Activated T-helper 2 cell treated with anti-CD3 and anti-CD28 coated beads, Interferon-gamma antibody, Interleukin-2, Interleukin-4, amounts not matched to agents 10 μg/mL and 5 μg/mL and 100 μg/mL, durations not matched to agents 14 hours and 24 hours and 36 hours (primary cell): ENCODE measurements at places on chromosomes 2 and 18. TPM values are rescaled to one million over a fixed set of nuclear protein-coding genes. Genes with fewer than 3 reads are reported as not detected.

DNA sequence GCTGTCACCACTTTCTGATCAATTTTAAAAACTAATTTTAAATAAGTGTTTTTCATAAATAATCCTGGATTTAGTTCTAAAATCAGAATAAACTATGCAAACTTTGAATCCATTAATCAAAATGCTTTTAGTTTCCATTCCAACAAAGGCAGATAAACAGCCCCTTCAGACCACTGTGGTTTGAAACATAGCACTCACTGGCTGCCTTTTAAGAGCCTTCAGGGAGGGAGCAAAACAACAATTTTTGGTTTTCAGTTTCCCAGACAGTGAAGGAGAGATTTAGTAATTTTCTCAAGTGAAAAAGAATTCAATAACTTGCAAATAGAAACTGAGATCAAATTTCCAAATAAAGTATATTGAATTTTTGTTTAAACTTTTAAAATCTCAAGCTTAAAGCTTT is 46.1 kb downstream of the CDK15 start:
- H3K36me3 ChIP-seq, result no peaks in the 10 kb centered on the region
- peaks cover 12% of the 10 kb centered on the region for H3K27me3 ChIP-seq
- no peak overlapping the region for H3K27ac ChIP-seq
- no peaks in the 10 kb centered on the region for H3K4me1 ChIP-seq
- no peak overlapping the region for H3K4me3 ChIP-seq

DNA sequence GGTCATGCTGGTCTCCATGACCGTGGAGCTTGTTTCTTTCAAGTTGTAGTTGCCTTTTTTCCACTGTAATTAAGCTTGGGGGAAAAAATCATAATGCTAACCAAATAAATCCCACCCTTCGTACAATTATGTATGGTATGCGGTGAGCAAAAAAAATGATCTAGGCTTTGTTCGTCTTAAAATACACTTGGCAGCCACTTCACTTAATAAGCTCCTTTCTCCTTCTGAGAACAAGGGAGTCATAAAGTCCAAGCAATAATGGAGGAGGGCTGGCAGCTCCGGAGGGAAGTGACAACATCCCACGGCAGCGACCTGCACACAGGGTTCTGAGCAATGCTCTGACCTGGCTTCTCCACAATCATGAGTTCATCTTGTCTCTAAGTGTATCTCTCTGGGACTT is 91.2 kb upstream of the KLHL29 start:
- DNase-seq, result no peak
- H3K36me3 ChIP-seq, result no peaks in the 10 kb centered on the region
- no peaks in the 10 kb centered on the region for H3K4me1 ChIP-seq
- no peak overlapping the region for H3K27ac ChIP-seq
- H3K4me3 ChIP-seq, result no peak overlapping the region
- H3K27me3 ChIP-seq, result peaks cover 7% of the 10 kb centered on the region

- peak; percentile 96 for DNase-seq
- H3K27ac ChIP-seq, result peak within 1 kb of the TSS; percentile 85
- no peaks in the 10 kb centered on the region for H3K27me3 ChIP-seq
- peaks cover 27% of the 10 kb centered on the region for H3K36me3 ChIP-seq
Measured at GRCh38 chr18:23503038-23503962, at the start of gene RMC1. RMC1 (plus strand) TSS chr18:23503511; CDS start chr18:23503619, 108 bp downstream.

- H3K27me3 ChIP-seq, result no peaks in the 10 kb centered on the region
- no peaks in the 10 kb centered on the region for H3K36me3 ChIP-seq
- no peak overlapping the region for H3K27ac ChIP-seq
- no peak overlapping the region for H3K4me3 ChIP-seq
Measured at GRCh38 chr2:211237586-211238275, 681.3 kb downstream of the CPS1 start.

GRCh38 chr2:98346311-98347236 is at the start of gene CNGA3:
CNGA3 (plus strand) TSS chr2:98346456; CDS start chr2:98369976, 23,520 bp downstream.
- peaks cover 58% of the 10 kb centered on the region for H3K27me3 ChIP-seq
- H3K27ac ChIP-seq, result no peak within 1 kb of the TSS
- H3K4me3 ChIP-seq, result no peak within 1 kb of the TSS
- peak; percentile 18 for DNase-seq
- no peaks in the 10 kb centered on the region for H3K36me3 ChIP-seq
- peaks cover 3% of the 10 kb centered on the region for H3K4me1 ChIP-seq

- DNase-seq, result no peak
- no peak overlapping the region for H3K4me3 ChIP-seq
Measured at GRCh38 chr2:149027590-149028250, 10.8 kb upstream of the LYPD6B start.

GRCh38 chr18:58792086-58792485 is 72.6 kb upstream of the ZNF532 start:
- no peaks in the 10 kb centered on the region for H3K36me3 ChIP-seq
- no peak overlapping the region for H3K27ac ChIP-seq
- peaks cover 2% of the 10 kb centered on the region for H3K27me3 ChIP-seq
- H3K4me1 ChIP-seq, result no peaks in the 10 kb centered on the region

DNA sequence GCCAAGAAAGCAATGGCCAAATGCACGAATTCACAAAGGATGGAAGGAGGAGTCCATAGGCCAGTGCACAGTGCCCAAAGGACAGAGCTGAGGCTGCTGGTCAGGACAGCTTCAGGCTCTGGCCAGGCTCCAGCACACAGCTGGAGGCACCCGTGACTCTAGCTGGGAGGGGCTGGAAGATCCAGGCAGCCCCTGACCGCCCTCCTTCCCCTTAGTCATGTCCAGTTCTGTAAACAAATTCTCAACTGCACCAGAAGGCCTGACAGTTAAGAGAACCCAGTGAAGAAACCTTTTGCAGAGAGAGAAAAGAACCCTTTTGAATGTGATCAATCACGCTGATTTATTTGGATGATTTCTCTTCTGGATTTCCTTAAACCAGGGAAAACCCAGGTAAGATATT is 7.7 kb upstream of the YWHAQ start:
- no peak for DNase-seq
- H3K4me1 ChIP-seq, result peaks cover 26% of the 10 kb centered on the region
- no peak overlapping the region for H3K4me3 ChIP-seq
- H3K36me3 ChIP-seq, result no peaks in the 10 kb centered on the region
- H3K27ac ChIP-seq, result no peak overlapping the region
- no peaks in the 10 kb centered on the region for H3K27me3 ChIP-seq

- peaks cover 69% of the 10 kb centered on the region for H3K4me1 ChIP-seq
- DNase-seq, result no peak
- H3K27me3 ChIP-seq, result no peaks in the 10 kb centered on the region
- no peak overlapping the region for H3K27ac ChIP-seq
Measured at GRCh38 chr2:168185583-168186274, 61.7 kb downstream of the STK39 start.

GRCh38 chr18:33483908-33484307 is 43.4 kb upstream of the CCDC178 start:
- H3K27me3 ChIP-seq, result no peaks in the 10 kb centered on the region
- H3K4me3 ChIP-seq, result no peak overlapping the region
- H3K27ac ChIP-seq, result no peak overlapping the region
- no peaks in the 10 kb centered on the region for H3K36me3 ChIP-seq
- H3K4me1 ChIP-seq, result no peaks in the 10 kb centered on the region

DNA sequence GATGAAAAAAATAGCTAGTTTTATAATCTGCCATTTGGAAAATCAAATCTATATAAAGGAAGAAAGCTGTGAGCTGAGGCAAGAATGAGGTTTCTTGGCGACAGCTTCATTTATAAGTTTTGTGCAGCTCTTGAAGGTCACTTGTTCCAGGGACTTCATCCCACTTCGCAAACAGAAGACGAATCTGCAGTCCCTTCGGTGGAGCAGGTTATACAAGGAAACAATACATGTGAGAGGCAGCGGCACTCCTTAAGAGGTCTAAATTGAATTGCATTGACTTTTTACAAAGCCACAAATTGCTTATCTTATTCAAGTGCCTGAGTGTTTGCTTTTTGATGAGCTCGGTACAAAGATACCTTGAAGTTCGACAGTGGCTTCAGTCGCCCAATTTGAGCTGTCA is 72.2 kb downstream of the C1QL2 start:
- no peak overlapping the region for H3K27ac ChIP-seq
- DNase-seq, result no peak
- no peaks in the 10 kb centered on the region for H3K27me3 ChIP-seq
- no peak overlapping the region for H3K4me3 ChIP-seq

DNA sequence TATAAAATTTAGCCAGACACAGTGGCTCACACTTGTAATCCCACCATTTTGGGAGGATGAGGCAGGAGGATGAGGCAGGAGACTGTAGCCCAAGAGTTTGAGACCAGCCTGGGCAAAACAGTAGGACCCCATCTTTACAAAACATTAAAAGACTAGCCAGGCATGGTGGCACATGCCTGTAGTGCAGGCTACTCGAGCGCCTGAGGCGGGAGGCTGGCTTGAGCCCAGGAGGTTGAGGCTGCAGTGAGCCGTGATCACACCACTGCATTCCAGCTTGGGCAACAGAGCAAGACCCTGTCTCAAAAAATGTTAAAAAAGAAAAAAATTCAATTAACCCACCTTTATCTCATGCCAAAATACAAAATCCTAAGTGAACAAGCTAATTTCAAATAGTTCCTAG is 4.0 kb downstream of the REV1 start:
- no peak overlapping the region for H3K4me3 ChIP-seq
- peaks cover 6% of the 10 kb centered on the region for H3K36me3 ChIP-seq
- no peaks in the 10 kb centered on the region for H3K27me3 ChIP-seq
- H3K27ac ChIP-seq, result no peak overlapping the region

DNA sequence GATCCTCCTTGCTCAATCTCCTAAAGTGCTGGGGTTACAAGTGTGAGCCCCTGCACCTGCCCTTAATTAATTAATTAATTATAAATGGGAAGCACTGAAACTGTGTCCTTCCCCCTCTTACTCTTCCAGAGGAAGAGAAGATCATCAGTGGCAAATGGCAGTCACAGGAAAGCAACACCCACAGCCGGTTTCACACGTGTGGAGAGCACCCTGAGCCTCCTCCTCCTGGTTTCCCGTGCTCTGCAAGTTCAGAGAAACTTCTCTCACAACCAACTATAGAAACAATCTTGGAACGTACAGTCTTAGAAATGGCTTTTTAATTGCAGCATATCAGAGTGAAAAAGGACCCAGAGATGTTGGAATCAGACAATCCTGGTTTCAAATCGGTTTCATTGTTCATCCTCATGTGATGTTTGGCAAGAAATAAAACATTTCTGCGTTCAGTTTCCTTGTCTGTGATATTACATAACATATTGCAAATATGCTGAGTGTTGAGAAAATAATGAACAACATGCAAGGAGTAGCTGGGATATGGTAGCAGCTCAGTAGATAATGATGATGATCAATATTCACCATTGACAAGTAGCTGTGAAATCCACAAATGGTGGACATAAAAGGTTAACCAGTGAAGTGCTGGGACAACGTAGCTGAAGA is 141.0 kb upstream of the KCTD1 start:
- no peak for DNase-seq
- H3K4me3 ChIP-seq, result no peak overlapping the region
- peaks cover 16% of the 10 kb centered on the region for H3K27me3 ChIP-seq
- no peaks in the 10 kb centered on the region for H3K36me3 ChIP-seq
- H3K4me1 ChIP-seq, result no peaks in the 10 kb centered on the region

DNA sequence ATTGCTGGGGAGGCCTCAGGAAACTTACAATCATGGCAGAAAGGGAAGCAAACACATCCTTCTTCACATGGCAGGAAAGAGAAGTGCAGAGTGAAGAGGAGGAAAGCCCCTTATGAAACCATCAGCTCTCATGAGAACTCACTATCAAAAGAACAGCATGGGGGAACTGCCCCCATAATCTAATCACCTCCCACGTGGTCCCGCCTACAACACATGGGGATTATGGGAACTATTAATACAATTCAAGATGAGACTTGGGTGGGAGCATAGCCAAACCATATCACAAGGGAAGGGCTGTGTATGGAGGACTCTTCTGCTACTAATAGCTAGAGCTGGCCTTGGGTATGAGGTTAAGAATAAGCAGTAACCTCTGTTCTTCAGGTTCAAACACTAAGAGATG is 8.8 kb upstream of the SETBP1 start:
- H3K4me1 ChIP-seq, result no peaks in the 10 kb centered on the region
- no peak overlapping the region for H3K27ac ChIP-seq
- peaks cover 43% of the 10 kb centered on the region for H3K27me3 ChIP-seq
- no peak for DNase-seq
- no peaks in the 10 kb centered on the region for H3K36me3 ChIP-seq

- H3K4me1 ChIP-seq, result no peaks in the 10 kb centered on the region
- no peak overlapping the region for H3K27ac ChIP-seq
- no peaks in the 10 kb centered on the region for H3K36me3 ChIP-seq
- no peaks in the 10 kb centered on the region for H3K27me3 ChIP-seq
- no peak for DNase-seq
- H3K4me3 ChIP-seq, result no peak overlapping the region
Measured at GRCh38 chr18:73987247-73987980, 160.2 kb downstream of the FBXO15 start.

GRCh38 chr2:119377993-119378345 is 11.2 kb downstream of the DBI start:
- DNase-seq, result no peak
- no peaks in the 10 kb centered on the region for H3K4me1 ChIP-seq
- no peak overlapping the region for H3K27ac ChIP-seq
- H3K36me3 ChIP-seq, result peaks cover 22% of the 10 kb centered on the region

GRCh38 chr2:109195193-109196045 is 66.4 kb downstream of the SH3RF3 start:
- peaks cover 24% of the 10 kb centered on the region for H3K27me3 ChIP-seq
- H3K4me3 ChIP-seq, result no peak overlapping the region
- no peaks in the 10 kb centered on the region for H3K36me3 ChIP-seq
- H3K27ac ChIP-seq, result no peak overlapping the region
- DNase-seq, result no peak

DNA sequence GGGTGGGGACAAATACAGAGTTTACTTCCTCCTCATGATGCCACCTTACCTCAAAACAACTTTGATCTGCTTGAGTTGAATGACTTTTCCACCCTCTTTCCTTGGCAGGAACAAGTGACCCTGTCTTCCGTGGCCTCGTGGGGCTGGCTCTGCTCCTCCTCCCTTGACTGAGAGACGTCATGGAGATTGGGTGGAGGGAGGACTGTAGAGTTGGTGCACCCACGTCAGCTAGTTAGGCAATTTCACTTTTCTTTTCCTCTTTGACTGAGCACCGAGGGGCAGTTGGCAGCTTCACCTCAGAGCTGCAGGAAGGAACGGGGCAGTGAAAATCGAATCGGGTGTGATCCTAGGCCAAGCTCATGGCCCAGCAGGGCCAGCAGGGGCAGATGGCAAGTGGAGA is at the start of gene SP140:
Gene SP140, plus strand, starts transcription at position 251 of the 400 bp plus-strand sequence. Its CDS starts 109 bp downstream, at position 360.
- H3K36me3 ChIP-seq, result peaks cover 53% of the 10 kb centered on the region
- peak within 1 kb of the TSS; percentile 97 for H3K27ac ChIP-seq
- no peaks in the 10 kb centered on the region for H3K27me3 ChIP-seq
- DNase-seq, result peak; percentile 81
- H3K4me1 ChIP-seq, result peaks cover 41% of the 10 kb centered on the region

DNA sequence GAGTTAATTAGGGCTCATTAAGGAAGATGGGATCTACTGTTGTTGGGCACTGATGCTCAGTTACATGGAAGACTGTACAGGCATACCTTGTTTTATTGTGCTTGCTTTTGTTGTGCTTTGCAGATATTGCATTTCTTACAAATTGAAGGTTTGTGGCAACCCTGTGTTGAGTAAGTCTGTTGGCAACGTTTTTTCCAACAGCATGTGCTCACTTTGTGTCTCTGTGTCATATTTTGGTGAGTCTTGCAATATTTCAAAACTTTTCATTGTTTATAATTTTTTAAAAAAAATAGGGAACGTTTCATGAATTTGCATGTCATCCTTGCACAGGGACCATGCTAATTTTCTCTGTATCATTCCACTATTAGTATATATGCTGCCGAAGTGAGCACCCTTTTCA is 15.6 kb downstream of the PHLPP1 start:
- no peaks in the 10 kb centered on the region for H3K27me3 ChIP-seq
- no peak for DNase-seq
- peaks cover 8% of the 10 kb centered on the region for H3K4me1 ChIP-seq
- no peak overlapping the region for H3K4me3 ChIP-seq
- peaks cover 41% of the 10 kb centered on the region for H3K36me3 ChIP-seq
- H3K27ac ChIP-seq, result no peak overlapping the region

NCL gene
- 1,292 and 1,329 TPM in 2 replicates for total RNA-seq

ACADL gene
- not detected in 2 replicates for total RNA-seq

REG3A gene
- total RNA-seq, result not detected in 2 replicates

RSAD2 gene
- 2.0 and 2.2 TPM in 2 replicates for total RNA-seq

IMPACT gene
- total RNA-seq, result 4.5 and 6.2 TPM in 2 replicates

GORASP2 gene
- total RNA-seq, result 92.4 and 92.8 TPM in 2 replicates

COLEC11 gene
- 0.11 TPM in 1 of 2 replicates, not detected in the other for total RNA-seq

RND3 gene
- not detected in 2 replicates for total RNA-seq
